ENCODE measurements at places on chromosomes 3 and 15.

DNA sequence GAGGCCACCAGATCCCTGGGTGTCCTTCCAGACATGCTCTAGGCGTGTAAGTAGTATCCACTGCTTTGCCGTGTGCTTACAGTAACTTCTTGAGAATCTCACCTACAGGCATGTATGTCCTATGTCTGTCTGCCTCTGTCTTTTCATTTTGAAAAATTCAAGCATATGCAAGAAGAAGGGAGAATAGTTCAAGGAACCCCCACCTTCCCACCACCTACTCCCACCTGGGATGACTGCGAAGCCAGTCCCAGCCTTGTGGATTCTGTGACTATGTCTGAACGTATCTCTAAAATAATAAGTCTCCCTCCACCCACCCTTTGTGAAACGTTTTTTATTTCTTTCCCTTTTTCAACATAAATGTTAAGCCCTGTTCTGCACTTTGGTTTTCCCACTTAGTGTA lies 15.0 kb downstream of the CHST13 start:
- no peak for DNase-seq

DNA sequence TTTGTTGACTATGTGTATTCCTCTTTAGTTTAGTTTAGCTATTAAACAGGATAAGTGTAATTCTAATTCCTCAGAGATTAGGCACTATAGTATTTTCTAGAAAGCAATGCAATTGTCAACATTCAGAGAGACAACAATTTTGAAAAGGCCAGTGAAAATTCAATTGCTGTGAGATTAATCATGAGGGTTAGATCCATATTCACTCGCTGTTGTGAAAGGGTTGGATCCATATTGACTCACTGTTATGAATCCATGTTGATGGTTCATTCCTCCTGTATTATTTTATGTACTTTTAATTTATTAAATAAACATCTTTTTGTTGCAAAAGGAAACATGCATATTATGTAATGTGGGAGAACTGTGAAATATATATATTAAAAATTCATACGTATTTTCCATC lies 641 bp downstream of the TRAT1 start:
- DNase-seq, result no peak

- DNase-seq, result no peak
Observed at GRCh38 chr15:72338617-72339321, 18.8 kb upstream of the CELF6 start.

DNA sequence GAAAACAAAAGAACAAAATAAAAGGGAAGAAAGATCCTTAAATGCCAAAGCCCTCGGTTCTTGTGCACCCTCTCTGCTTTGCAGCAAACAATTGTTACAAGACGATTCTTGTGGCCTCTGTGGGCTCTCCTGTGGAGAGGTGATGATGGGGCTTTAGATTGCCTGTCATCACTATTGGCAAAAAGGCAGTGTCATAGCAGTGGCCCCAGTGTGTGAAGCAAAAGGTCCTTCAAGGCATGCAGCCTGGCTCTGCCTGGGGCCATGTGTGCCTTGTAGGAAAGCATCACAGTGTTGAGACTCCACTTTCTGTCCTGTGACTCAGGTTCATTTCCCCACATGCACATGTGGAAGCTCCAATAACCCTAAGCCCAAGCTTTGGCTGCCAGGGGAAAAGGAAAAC lies 43.7 kb downstream of the POC1A start:
- DNase-seq, result no peak

- no peak for DNase-seq
Observed at GRCh38 chr3:149180057-149180573, 41.5 kb downstream of the CP start.

DNA sequence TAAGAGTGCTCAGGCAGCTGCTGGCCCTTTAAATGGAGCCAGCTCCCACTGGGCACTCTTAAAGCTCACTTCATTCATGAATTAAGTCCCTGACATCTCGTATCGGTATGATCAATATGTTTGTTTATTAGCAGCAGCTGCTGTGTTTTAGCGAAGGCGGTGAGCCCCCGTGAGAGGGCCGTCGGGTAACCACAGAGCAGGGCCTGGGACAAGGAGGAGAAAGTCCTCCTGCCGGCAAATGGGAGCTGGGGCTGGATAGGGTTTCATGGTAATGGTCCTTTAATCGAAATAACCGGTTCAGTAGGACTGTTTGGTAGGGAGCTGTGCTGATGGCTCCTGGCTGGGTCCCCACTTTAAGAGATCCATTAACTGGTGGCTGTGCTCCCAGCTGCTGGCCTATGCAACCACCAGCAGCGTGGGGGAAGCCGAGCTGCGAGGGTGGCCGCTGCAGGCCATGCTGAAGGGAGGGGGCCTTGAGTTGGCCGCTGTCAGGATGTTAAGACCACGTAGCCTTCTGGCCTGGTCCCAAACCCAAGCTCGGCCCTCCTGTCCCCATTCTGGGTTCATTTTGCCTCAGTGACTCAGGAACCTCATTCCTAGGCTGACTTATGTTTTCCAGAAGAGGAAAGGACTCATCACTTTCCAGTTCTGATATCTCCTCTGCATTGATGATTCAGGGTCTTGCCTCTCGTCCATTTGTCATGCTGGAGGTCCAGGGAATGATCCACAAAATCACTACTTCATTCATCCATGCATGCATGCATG lies 67.6 kb upstream of the NTRK3 start:
- no peak for DNase-seq

DNA sequence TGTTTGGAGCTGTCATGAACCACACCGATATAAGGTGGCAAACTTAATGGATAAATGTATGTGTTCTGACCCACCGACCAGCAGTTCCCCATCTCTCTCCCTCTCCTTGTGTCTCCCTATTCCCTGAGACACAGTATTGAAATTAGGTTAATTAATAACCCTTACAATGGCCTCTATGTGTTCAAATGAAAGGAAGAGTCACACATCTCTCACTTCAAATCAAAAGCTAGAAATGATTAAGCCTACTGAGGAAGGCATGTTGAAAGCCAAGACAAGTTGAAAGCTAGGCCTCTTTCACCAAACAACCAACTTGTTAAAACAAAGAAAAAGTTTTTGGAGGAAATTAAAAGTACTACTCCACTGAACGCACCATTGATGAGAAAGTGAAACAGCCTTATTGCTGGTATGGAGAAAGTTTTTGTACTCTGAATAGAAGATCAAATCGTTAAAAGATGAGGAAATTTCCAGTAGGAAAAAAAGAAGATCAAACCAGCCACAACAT lies 15.0 kb downstream of the ATR start:
- DNase-seq, result no peak

- no peak for DNase-seq
Observed at GRCh38 chr3:43175541-43175940, 69.7 kb upstream of the POMGNT2 start.

DNA sequence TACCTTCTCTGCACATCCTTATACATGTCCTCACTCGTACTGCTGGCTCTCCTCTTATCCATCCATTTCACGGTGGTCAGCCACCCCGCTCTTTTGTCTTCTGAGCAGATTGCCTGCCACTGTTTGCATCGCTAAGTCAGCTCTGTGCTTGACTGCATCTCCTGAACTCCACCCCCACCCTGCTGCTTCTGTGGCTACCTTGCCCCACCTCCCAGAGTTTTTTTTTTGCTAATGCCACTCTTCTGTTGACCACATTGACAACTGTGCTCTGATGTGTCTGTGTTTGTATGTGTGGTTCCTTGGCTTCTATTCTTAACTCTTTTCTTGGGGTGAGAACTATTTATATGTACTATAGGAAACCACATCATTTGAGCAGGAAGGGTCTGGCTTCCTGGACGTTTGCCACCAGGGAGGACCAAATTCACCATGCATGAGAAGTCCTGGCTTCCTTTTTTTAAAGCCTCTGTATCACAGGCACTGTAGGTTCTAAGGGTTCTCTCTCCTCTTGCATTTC lies 12.8 kb upstream of the MTMR10 start:
- DNase-seq, result no peak

- DNase-seq, result no peak
Observed at GRCh38 chr3:140898340-140899180, 43.1 kb upstream of the SLC25A36 start.

GRCh38 chr15:67147396-67147949 lies 82.1 kb downstream of the SMAD3 start:
- DNase-seq, result no peak

DNA sequence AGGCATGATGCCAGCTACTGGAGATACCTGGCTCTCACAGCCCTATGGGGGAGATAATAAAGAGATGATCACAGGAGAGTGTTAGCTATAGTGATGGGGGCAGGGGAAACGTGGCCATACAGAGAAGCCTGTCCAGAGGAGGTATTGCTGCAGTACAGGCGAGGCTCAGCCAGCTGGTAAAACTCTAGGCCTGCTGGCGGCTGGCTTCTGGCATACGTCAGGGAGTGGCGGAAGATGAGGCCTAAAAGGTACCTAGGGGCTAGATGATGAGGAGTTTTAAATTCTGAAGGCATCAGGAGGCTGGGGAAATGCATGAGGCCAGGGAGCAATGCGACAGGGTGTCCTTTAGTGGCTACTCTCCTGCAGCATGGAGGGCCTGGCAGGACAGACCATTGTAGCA lies 110.7 kb downstream of the EEFSEC start:
- no peak for DNase-seq

DNA sequence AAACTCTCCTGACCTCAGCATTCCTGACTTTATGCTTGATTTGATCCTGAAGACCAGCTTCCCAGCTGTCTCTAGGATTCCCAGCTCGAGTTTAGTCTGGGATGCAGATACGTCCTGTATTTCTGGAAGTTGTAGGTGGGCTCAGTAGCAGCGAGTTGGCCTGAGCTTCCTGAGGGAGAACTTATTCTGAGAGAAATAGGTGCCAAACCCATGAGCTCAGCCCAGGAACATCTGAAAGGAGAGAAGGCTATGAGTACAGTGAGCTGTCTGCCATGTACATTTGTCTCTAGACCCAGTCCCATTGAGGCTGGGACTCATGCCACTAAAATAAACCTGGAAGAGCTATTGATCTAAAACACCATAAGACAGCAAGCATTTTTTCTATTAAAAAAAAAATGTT lies 36.6 kb upstream of the SLC9A9 start:
- no peak for DNase-seq

DNA sequence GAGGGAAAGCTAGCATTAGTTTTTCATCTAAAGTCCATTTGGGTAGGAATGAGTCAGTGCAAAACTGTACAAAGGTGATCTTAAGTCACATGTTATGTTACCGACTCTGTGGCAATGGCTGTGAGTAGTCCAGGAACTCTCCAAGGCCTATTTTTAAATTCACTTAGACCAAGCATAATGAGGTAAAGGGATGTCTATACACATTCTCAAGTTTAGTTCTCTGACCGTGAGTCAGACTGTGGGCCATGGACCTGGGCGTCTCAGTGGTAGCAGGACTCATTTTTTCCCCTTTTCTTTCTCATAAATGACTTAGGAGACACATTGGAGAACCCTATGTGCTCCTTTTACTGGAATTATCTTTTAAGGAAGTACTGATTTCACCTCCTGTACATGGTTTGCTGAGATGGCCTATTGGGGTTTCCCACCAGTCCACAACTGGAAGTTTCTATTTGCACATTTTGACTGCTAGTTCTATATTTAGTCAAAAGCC lies 488.7 kb upstream of the TPRG1 start:
- no peak for DNase-seq

DNA sequence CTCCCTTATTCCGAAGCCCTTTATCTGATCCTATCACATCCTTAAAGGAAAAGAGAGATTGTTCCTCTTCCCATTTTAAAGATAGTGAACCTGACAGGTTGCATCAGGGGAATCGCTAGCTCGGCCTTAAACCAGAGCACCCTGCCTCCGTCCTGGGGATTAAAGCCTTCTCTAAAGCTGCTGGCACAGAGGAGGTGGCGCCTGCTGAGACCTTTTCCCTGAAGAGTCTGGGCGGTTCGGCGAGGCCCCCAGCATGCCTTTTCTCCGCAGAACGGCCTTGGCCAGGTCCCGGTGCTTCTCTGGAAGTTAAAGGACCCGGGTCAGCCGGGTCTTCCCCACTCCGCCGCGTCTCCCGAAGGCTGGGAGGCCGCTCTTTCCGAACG lies 593 bp downstream of the FAM219B start:
- DNase-seq, result no peak

- DNase-seq, result no peak
Observed at GRCh38 chr3:159126261-159127020, 324.6 kb downstream of the MFSD1 start.

DNA sequence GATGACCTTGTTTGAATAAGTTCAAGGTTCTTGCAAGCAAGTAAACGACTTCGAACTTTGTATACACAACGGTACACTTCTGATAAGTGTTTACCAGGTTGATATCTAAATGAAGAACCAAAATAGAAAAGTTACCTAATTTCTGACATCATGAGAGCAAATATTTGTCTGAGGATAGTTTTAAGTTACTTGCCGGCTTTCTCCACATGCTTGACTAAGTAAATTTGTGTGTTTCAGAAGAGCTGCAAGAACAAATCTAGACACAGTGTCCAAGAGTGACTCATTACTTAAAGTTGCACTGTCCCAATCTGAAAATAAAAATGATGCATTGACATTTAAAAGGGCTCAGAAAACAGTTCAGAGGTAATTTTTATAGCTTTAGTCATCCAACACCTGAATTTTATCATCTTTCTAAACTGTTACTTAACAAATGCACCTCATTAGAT lies 115.1 kb downstream of the HERC1 start:
- no peak for DNase-seq

- DNase-seq, result no peak
Observed at GRCh38 chr15:70281811-70282307, 184.1 kb upstream of the TLE3 start.

DNA sequence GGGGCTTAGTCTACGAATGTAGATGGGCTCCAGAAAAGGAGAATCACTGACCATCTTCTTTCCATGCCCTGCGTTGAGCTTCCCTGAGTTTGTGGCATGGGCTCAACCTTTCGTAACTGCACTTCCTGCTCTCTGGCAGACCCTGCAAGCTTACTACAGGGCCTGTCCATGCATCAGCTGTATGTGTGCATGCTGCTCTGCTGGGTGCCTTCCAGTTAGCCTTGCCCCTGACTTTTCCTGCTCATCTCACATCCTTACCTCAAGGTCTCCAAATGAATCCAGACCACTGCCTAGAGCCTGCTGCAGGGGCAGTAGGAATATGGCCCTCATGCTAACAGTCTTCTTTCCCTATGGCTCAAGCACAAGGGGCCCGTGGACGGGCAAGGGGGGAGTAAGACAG lies 2.0 kb upstream of the TF start:
- DNase-seq, result no peak

- DNase-seq, result no peak
Observed at GRCh38 chr3:83426300-83426699, 1532.5 kb upstream of the CADM2 start.

DNA sequence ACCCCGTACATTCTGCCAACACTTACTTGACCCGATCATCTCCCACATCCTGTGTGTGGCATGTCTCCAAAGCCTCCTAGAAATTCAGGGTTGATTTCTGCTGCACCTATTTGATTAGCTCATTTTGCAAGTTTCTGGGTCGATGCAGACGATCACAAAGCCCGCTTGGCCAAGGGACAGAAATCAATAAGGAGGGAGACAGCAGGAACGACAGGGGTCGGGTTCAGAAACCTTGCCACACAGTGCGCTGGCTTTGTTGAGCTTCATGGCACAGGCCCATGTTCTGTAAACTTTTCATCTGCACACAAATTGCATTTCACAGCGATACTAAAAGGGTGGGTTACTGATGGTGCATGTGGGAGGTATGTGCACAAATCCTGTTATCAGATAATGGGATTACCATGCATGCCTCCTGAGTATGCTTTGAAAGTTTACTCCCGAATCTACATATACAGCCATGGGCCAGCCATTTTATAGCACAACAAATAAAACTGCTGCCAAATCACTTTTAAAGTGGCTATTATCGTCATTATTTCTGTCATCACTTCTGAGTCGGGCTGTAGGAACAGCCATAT lies 95.9 kb upstream of the ATP11B start:
- no peak for DNase-seq

GRCh38 chr3:174020156-174020555 lies 622.6 kb downstream of the NLGN1 start:
- no peak for DNase-seq

- no peak for DNase-seq
Observed at GRCh38 chr3:194132465-194133286, 3.3 kb upstream of the HES1 start.
